ENCODE measurements at places on chromosomes 13 and 19.

GRCh38 chr19:7637374-7638256, 705 bp downstream of the STXBP2 start:
- DNase-seq = no peak

DNA sequence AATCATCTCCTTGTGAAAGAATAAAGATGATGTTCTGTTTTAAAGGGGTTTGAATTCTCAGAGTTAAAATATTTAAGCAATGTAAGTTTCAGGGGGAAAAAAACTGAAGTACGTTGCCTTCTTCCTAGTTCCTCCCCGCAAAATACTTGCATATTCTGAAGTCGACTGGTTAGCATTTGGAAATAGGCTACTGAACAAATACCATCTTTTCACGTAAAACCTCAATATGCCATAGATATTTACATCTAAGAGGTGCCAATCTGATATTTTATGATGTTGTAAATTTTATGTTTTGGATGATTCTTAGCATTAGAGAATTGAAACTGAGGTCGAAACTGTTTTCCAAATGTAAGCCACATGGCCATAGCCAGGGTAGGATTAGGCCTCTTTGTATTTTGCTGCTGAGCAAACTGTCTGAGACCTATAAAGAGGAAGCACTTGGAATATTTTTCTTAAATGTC, 138.3 kb downstream of the FLT1 start:
- peak; percentile 21 for DNase-seq

DNA sequence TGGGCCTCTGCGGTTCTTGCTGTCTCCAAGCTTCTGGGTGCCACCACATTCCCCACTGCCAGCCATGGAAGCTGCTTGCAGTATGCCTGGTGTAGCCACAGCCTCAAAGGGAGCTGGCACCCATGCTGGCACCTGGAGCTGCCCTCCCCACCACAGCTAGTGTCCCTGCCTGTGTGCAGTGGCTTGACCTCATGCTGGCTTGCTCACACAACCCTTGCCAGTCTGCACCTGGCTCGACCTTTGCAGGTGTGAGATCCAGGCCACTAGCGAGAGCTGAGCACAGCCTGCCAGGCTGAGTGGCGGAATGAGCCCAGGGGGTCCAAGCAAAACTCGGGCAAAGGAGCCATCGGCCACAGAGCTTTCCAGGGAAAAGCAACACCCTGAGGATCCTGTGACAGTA, 236.7 kb upstream of the CSNK1A1L start:
- no peak for DNase-seq

DNA sequence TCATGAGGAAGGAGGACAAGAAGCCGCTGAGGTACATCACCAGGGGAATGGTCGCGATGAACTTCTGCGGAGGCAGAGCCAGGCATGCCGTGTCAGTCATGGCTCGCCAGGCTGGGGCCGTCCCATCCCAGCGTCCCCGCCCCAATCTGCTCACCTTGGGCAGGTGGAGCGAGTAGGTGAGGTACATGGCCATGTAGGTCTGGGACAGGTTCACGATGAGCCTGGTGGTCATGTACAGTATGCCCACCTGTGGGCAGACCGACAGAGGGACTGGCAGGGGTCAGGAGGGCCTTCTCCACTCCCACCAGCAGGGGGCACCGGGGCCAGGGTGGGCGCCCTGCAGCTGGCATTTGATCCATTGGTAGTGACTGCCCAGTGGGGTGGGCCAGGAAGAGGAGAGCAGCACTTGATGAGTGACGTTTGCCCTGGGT, 8.3 kb downstream of the TEKTIP1 start:
- no peak for DNase-seq

DNA sequence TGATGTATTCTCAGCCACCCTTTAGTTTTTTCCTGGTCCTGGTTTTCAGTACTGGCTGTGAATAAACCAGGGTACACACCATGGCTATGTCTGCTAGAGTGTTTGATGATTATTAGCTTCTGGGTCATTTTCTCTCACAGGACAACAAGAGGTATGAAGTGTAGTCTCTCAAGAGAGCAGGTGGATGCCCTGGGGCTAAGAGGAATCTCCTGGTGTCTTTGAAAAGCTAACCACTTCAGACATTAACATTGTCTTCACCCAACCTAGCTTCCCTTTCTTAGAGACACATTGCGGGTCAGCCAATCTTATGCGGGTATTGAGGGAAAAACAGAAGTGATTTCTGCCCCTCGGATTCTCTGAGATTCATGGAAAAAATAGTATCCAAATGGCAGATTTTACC, 1.6 kb downstream of the ZNF730 start:
- no peak for DNase-seq

- no peak for DNase-seq
These were observed 117.4 kb downstream of the TNFRSF19 start for GRCh38 chr13:23687614-23688013.

GRCh38 chr19:35249146-35249847, 495 bp downstream of the LSR start:
- DNase-seq = no peak

DNA sequence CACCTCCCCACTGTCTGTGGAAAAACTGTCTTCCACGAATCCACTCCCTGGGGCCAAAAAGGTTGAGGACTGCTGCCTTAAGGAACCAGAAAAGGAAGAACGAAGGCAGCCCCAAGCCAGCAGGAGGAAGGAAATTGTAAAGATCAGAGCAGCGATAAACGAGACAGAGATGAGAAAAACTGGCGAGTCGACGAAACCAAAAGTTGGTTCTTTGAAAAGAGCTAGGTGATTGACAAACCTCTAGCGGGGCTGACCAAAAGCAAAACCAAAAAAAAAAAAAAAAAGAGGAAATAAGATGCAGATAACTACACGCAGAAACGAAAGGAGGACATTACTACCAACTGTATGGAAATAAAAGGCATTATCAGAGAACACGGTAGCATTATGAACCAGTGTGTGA, 76.9 kb downstream of the GADD45B start:
- DNase-seq = peak; percentile 95

GRCh38 chr13:24505256-24505655, 7.3 kb downstream of the PARP4 start:
- peak; percentile 87 for DNase-seq

DNA sequence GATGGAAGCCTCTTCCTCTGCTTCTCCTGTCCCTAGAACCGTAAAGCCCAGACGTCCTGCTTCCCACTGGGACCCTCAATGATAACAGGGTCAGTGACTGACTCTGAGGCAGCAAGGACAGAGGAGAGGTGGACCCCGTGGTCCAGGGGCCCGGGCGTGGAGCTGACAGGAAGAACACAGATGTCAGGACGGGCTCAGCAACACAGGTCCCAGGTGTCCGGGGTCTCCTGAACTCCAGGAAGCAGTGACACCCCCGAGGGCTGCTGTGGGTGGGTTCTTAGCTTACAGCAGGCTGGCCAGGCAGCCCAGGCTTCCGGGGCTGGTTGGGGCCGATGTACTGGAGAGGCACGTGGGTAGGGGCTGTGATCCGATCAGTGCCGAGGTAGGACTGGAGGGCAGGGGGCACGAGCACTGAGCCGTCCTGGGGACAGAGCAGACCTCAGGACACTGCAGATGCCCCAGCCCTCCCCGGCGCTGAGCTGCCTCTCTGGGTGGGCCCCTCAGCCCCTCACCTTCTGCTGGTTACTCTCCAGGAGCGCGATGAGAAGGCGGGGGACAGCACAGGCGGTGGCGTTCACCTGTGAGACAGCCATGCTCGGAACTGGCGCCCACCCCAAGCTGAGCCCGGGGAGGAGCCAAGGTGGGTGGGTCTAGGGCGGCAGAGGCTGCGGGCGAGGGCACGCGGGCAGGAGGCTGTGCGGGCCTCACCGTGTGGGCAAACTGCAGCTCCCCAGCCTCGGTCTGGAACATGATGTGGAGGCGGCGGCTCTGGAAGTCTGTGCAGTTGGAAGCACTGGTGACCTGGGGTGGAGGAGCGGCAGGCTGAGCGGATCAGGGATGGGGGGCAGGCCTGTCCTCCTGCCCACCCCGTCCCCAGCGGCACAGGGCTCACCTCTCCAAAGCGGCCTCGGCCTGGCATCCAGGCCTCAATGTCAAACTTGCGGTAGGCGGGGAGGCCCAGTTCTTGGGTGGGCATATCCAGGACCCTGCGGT, 3.6 kb upstream of the CCER2 start:
- no peak for DNase-seq

DNA sequence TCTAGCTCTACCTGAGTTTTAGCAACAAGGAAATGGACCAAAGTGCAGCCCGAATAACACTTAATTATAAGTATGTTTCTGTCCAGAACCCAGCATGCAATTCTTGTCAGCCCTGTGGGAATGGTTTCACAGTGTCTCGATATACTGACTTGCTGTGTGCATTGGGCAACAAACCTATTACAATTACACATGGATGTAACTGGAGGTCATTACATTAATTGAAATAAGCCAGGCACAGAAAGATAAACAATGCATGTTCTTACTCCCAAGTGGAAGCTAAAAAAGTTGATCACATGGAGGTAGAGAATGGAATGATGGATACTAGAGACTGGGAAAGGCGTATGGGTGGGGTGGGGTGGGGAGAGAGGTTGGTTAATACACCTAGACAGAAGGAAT, 5.1 kb upstream of the CYP2S1 start:
- no peak for DNase-seq

DNA sequence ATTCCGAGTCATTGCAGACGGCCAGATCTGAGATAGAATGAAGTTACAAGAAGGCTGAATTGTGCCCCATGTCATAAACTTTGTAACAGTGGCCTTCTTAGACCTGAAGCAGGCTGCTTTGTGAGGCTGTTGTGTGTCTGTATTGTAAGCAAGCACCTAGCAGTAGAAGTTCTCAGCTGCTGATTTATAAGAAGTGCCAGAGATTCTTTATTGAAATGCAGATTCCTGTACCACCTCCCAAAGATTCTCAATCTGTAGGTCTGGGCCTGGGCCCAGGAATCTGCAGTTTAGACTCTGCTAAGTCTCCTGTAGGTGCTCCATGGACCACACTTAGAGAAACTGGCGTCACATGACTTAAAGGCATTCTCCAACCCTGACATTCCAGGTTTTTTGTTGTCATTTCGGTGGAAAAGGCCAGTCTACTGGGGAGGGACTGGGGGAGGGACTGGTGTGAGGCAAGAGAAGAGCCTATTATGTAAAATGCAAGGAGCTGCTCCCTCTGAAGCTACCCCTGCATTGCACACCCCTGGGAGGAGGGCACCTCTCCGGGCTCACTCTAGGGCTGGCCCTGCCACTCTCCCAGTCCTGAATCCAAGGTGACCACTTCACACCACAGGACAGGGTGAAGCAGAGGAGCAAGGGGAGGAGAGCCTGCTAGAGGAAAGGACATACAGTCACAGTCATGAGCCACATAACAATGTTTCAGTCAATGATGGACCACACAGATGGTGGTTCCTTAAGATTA, 769 bp upstream of the TMEM272 start:
- no peak for DNase-seq

- peak; percentile 50 for DNase-seq
These were observed 7.6 kb upstream of the MLLT1 start for GRCh38 chr19:6287269-6287885.

DNA sequence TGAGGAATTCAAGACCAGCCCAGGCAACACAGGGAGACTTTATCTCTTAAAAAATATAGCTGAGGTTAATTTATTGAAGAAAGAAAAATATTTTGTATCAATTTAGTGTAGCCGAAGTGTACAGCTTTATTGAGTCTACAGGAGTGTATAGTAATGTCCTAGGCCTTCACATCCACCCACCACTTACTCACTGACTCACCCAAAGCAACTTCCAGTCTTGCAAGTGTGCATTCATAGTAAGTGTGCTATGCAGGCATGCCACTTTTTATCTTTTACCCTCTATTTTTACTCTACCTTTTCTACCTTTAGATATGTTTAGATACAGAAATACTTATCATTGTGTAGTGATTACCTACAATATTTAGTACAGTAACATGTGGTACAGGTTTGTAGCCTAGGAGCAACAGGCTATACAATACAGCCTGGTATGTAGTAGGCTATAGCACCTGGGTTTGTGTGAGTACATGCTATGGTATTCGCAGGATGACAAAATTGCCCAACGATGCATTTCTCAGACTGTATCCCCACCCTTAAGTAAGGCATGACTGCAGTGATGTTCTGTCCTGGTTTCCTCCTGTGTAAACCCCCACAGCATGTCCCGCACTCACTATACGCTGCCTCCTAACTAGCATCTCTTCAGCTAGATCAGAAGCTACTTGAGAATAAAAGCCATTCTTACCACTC, 15.3 kb upstream of the ATP12A start:
- no peak for DNase-seq

- no peak for DNase-seq
These were observed 65.6 kb downstream of the ARHGAP35 start for GRCh38 chr19:46926170-46927071.

DNA sequence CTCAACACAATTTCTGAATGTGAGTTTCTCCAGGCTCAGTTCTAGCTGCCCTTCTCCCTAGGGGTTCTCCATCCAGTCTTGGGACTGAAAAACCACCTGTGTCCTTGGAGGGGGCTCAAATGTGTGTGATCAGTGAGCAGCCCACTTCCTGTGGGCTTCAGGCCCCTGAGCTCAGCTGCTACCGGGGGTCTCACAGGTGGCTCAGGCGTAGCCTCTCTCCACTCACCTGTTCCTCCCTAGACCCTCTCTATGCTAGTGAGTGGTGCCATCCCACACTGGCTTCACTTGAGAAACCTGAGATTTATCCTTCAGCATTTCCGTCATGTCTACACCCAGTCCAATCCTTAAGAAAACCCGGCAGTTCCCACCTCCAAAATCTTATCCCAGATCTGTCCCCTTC, 39.8 kb upstream of the GPI start:
- DNase-seq = no peak

- no peak for DNase-seq
These were observed 16.3 kb downstream of the ONECUT3 start for GRCh38 chr19:1769645-1769985.
